Forelimb muscle (tissue), 1 donor: ENCODE measurements at places on chromosomes 6 and 20.
A peak's percentile ranks its signal among the peaks of the same experiment; 100 is the strongest.

GRCh38 chr6:781350-781961 lies 88.5 kb upstream of the EXOC2 start:
- no peak for DNase-seq

GRCh38 chr6:1636971-1637871 lies 27.5 kb downstream of the FOXC1 start:
- no peak for DNase-seq

- DNase-seq = no peak
Measured at GRCh38 chr20:5608442-5609161, 141.6 kb upstream of the SHLD1 start.

GRCh38 chr6:75368864-75369402 lies 84.3 kb upstream of the TMEM30A start:
- peak; percentile 63 for DNase-seq

- no peak for DNase-seq
Measured at GRCh38 chr20:50824137-50824536, 29.3 kb downstream of the BCAS4 start.

GRCh38 chr6:44837741-44838140 lies 450.2 kb downstream of the CDC5L start:
- no peak for DNase-seq

DNA sequence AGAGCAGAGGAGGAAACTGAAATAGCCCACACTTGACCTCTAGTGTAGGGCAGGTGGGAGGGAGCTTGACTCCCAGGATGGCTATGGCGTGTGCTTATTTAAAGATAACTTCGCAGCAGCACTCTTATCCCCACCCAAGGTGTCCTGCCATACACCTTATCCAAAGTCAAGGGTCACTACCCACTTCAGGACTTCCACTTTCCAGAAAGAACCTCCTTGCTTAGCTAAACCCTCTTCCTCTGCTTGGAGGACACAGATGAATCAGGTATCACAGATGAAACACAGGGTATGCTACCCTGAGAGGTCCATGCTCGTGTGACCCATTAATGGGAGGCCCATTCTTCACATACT lies 2.3 kb downstream of the RIN2 start:
- DNase-seq = no peak

DNA sequence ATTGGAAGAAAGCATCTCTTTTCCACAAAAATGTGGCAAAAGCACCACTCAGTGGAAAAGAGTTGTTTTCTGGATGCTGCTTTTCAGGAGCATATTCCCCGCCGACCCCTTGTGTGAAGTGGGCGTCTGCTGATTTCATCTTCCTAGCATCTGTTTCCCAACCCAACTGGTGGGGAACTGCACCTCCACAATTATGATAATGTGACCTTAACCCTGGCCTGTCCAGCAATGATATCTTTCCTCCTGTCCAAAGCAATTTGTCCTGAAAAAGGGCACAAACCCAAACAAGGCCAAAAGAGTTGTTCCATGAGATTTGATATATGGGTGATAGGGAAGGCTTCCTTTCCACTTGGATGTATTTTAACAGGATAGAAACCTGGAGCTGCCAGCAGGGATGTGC lies 7.3 kb upstream of the SMIM8 start:
- DNase-seq = no peak

GRCh38 chr20:50417484-50418235 lies 92.5 kb upstream of the PTPN1 start:
- DNase-seq = no peak

DNA sequence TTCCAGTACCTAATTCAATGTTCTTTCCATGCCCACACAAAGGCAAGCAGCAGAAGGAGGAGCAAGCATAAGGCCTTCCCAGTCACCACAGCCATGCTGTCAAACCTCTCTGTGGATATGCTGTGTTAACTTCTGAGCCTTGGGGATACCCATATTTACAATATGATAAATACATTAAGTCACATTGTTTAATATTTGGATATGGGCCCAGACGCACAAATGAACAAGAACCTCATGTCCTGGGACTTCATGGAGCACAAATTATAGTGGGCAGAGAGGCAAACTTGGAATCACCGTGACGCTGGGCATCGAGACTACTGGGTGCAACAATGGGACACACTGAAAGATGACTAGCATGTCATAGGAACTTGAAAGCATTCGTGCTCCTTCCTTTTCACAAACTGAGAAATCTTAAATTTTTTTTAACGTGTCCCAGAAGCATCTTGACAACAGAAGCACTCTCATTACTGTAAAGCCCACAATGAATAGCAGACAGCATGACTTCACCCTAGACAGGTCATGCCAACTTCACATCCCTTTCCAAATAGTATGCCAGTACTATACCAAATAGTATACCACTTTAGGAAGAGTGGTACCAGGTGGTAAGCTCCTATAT lies 16.0 kb downstream of the SOD2 start:
- no peak for DNase-seq

GRCh38 chr6:138266095-138266494 lies 47.8 kb upstream of the PBOV1 start:
- DNase-seq = no peak

- no peak for DNase-seq
Measured at GRCh38 chr6:111927321-111927720, 54.1 kb upstream of the FYN start.

GRCh38 chr6:19866985-19867627 lies 29.9 kb downstream of the ID4 start:
- no peak for DNase-seq

- DNase-seq = no peak
Measured at GRCh38 chr20:48803176-48804053, 24.4 kb downstream of the PREX1 start.

- DNase-seq = no peak
Measured at GRCh38 chr6:158324136-158324535, 11.9 kb downstream of the TULP4 start.

DNA sequence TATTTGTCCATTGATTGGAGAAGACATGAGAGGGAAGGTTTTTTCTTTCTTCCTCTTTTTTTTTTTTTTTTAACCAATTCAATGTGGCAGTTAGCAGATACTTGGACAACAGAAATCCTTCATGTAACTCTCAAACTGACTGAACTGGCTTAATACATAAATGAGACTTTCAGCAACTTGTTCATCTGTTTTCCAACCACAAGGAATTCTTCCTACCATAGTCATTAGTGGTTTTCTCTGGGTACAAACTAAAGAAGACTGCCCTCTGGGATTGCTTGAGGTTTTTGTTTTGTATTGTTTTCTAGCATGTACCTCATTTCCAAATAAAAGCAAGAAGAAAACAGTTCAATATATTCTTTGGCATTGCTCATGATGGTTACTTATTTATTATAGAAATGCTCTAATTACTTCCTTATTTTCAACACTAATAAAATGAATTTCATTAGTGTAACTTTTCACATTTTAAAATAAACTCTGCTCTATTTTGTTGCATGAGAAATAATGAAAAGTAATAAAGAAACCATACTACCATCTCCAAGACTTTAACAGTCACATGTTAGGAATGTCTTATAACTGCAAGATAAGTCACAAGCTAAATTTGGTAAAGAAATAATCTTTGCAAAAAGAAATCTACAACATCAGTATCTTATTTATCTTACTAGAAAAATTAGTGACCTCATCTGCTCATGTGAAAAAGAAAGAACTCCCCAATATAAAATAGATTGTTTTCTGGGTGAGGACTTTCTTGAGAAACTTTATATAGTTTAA lies 52.0 kb downstream of the ME1 start:
- no peak for DNase-seq

GRCh38 chr6:80250391-80250997 lies 144.0 kb downstream of the BCKDHB start:
- DNase-seq = no peak

DNA sequence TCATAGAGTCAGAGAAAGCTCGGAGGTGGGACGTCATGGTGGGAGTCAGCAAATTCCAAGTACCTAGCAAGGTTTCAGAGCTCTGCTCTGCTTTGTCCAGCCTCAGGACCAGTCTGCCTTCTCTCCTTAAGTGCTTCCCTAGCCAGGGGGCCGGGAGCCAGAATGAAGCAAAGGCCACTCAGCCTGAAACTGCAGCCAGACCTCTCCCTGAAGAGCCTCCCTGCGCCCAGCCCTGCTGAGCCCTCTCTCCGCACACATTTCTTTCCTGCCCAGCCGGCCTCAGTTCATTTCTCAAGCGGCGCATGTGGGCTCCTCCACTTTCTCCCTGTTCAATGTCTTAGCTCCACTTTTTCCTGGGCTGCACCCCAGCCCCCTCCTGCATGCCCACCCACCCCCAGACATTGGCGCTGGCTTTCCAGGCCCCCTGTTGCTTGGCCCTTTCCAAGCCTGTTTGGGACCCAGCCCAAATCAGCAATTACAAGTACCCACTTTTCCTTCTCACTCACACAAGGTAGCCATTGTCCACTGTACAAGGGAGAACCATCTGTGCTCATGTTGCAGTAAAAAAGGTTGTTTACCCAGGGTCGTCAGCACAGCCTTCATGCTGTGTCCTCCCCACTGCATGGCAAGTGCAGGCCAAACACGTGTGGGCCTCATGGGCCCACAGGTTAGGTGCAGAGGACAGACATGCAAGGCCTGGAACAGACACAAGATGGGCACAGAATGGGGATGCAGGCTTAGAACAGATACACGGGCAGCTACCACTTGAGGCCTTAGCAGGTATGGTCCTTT lies 147.1 kb downstream of the MRPL14 start:
- DNase-seq = no peak

DNA sequence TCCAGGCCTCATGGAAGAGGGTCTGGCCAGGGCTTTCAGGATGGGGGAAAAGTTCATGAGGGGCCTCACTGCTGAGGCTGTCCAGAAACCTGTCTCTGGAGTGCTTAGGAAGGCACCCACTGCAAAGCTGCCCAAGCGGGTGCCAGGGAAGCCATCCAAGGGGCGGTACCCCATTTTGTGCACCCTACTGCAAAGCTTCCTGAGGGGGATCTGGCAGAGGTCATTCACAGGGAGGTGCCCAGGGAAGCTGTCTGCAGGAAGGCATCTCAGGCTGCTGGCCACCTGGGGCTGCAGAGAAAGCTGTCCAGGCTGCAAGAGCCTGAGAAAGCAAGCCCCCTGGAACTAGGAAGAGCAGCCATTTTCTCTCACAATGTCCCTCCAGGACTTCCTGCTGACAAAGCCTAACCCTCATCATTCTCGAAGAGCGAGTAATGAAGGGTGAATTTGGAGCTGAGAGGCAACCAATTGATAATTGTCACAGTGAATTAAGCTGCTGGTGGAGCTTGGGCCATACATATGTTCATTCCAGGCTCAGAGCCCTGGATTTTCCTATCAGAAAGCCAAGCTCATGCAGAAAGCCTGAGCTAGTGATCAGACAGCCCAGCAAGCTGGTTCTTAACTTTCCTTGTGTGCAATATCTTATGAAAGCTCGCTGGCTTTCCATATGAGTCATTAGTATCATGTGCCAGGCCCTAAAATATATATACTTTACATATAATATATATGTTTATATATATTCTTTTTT lies 62.2 kb upstream of the SLC22A16 start:
- no peak for DNase-seq

DNA sequence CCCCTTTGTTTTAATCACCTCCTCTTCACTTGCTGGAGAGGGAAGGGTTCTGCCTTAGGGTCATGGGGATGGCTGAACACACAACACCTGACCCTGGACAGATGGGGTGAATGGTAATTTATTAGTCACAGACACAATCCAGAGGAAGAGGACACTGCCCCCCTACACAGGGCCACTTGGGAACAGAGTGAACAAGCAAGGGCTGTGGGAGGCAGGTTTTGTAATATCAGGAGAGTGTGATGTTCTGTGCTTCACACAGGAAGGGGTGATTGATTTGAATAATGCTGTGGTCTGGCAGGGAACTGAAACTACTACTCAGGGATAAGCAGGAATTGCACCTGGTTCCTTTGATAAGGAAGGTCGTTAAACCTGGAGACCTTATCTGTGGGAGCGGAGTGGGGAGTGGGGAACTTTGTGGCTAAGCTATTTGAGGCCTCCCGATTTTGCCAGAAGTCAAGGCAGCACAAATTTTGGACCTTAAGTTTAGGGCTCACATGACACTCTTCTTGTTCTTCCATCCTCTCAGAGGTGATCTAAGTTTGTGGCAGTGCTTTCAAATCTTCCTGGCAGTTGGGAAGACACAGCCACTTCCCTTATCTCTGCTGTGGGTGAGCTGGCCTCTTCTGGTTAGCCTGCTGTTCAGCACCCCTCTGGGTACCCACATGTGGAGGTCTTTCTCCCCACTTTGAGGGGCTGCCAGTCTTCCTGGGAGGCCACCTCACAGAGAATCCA lies 77.8 kb downstream of the CD164 start:
- DNase-seq = no peak

DNA sequence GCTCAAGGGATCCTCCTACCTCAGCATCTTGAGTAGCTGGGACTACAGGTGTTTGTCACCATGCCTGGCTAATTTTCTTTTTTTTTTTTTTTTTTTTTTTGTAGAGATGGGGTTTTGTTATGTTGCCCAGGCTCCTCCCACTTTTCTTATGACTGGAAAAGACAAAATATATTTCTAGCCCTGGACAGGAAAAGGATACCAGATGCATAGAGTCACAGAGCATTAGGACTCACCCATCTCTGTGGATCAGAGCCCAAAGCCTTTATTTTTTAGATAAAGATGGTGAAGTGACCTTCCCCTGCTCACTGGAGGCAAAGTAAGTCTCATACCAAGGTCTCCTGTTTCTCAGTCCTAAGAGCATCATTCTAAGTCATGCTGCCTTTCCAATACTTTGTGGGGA lies 3.4 kb downstream of the TRIM10 start:
- no peak for DNase-seq

DNA sequence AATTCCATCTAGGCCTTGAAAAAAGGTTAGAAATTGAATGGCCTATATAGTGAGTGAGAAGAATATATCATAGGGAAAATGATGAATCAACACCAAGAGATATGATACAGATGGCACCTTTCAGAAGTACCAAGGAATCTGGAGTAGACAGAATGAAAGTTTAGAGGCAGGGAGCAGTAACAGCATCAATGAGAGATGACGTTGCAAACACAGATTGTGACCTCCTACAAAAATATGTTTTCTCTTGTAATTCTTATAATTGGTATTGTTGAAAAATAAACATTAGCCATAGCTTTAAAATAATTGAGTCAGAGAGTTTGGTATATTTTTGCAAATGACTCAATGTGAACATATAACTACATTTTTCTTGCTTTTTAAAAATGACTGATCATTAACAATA lies 1223.1 kb upstream of the GJE1 start:
- no peak for DNase-seq

DNA sequence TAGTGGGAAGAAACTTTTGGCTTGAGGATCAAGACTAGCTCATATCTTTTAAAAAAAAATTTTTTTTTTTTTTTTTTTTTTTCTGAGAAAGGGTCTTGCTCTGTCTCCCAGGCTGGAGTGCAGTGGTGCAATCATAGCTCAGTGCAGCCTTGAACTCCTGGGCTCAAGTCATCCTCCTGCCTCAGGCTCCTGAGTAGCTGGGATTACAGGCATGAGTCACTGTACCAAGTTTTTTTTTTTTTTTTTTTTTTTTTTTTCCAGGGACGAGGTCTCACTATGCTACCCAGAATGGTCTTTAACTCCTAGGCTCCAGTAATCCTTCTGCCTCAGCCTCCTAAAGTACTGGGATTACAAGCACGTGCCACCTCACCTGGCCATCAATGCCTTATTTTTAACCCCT lies 27.9 kb downstream of the GCLC start:
- no peak for DNase-seq

DNA sequence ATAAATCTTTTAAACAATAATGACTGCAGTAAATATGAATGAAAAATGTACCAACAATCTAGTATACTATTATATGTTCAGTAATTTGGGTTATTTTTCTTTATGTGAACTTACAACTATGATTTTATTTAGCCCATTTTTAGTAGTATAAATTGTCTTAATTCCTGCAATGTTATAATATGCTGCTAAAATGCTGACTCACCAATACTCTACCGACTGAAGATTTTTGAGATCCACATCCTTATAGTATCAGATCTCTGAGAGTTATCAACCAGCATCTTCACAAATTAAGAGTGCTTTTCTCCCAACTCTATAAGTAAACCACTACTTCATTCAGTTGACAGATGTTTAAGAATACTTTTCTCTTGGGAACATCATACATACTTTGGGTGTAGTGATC lies 16.6 kb downstream of the CDC40 start:
- no peak for DNase-seq
